ENCODE measurements at places on chromosomes 12 and 14.

DNA sequence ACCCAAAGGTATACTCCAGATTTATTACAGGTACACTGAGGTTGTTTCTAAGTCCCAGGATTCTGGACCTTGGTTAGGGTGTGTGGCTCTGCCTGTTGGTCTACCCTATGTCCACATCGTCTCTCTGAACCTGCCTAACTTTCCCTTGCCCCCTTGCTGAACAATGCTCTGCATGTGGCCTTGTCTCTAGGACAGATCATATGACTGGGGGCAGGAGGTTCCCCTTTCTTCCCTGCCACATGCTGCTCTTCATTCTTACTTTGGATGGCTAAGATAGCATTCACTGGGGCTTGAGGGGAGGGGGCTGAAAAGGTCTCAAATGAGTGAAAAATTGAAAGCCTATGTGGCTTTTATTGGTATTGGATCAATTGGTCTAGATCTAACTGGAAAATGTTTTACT is 49.2 kb downstream of the MBIP start:
- DNase-seq: no peak

GRCh38 chr12:51070004-51070403 is 13.4 kb downstream of the CSRNP2 start:
- no peak for DNase-seq

DNA sequence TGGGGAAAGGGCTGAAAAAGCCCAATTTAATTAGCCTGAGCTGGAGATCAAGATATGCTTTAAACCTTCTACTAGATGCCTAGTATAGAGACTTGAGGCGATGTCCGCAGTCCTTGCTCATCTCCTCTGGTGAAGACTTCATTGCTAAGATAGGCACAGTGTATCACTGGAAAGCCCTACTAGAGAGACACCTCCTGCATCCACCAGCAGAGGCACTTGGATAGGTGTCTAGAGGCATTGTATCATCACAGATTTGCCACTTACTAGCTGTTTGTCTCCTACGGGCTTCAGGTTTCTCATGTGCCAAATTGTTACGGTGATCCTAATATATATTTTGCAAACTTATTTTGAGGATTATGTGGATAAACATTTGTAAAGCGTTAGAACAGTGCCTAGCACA is 1048.5 kb downstream of the GALC start:
- no peak for DNase-seq

- no peak for DNase-seq
These were observed 36.2 kb upstream of the TUBA1C start for GRCh38 chr12:49228653-49229052.

Measured in BJ (cell line).